Left colon (tissue), 2 donors: ENCODE measurements at places on chromosomes 16 and 17. TPM values are rescaled to one million over a fixed set of nuclear protein-coding genes. Genes with fewer than 3 reads are reported as not detected.

Gene TTLL6
- total RNA-seq, result 14.3 TPM

Gene CDRT15
- not detected for total RNA-seq

Gene WNT9B
- not detected for total RNA-seq

DNA sequence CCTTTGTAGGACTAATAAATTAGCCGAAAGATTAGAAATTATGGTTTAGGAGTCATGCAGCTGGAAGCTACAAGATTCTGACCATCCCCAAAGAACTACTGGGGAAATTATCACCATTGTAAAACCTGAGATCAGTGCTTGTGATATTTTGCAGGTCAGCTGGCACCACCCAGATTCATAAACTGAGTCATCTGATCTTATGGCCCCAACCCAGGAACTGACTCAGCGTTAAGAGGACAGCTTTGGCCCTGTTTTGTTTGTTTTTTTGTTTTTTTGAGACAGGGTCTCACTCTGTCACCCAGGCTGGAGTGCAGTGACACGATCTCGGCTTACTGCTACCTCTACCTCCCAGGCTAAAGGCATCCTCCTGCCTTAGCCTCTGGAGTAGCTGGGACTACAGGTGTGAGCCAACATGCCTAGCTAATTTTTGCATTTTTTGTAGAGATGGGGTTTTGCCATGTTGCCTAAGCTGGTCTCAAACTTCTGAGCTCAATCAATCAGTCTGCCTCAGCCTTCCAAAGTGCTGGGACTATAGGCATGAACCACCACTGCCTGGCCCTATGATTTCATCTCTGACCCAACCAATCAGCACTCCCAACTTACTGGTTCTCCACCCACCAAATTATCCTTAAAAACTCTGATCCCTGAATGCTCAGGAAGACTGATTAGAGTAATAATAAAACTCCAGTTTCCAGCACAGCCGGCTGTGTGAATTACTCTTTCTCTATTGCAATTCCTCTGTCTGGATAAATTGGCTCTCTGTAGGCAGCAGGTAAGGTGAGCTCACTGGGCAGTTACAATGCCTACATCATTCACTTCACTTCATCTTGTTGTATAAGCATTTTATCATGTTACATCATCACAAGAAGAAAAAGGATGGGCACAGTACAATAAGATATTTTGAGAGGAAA lies 79.4 kb upstream of the KSR1 start:
- no peak for DNase-seq

DNA sequence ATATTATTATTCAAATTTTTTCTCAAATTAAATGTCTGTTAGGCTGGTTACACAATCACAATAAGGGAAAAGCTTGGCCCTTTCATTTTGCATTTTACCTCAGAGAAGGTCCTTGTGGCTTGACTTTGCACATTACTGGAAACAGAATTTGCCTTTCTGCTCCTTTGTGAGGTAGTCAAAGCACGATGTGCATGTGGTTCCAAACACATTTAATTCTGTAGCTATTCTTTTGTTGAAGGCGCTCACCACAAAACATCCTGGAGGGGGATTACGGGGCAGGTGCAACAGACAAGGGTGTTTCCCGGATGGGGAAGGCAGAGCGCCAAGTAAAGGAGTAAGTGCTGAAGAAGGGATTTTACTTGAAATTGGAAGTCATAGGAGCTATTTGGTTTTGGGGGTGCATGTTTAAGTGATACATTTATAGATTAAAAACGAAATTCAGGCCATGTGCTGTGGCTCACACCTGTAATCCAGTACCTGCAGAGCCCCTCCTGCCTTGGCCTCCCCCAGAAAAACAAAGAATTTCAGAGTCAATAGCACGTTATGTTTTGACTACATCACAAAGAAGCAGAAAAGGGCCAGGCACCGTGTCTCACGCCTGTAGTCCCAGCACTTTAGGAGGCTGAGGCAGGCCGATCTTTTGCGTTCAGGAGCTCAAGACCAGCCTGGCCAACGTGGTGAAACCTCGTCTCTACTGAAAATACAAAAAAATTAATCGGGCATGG lies 31.2 kb upstream of the TENT4B start:
- DNase-seq, result no peak

- no peak for DNase-seq
These were observed 91.7 kb downstream of the CLEC16A start for GRCh38 chr16:11036040-11036439.

GRCh38 chr17:15039366-15039765 lies 225.8 kb downstream of the PMP22 start:
- no peak for DNase-seq

DNA sequence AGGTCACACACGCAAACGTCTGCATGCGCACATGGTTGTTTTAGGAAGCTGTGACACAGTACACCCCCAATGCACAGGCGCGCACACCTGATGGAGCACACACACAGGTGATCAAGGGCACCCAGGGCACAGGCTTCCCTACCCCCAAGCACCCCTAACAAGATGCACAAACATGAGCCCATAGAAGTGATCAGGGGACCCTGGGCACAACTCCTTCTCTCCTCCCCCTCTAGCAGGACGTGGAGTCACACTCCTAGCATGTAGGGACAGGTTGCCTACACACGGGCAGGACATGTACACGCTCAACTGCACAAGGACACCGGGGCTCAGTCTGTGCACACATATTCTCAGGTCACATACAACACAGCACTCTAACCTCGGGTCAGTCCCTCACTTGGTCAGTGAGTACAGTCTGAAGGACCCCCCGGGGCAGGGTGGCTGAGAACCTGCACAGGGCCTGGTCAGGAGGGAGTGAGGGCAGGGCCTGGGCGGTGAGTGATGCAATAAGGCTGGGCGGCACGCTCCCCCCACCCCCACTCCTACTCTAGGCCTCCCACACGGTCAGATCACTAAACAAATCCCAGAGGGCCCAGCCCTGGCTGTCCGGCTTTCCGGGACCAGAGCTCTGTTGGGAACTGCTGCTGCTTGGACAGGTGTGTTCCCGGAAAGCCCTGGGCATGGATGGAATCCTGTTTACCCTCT lies 751 bp upstream of the DOC2B start:
- DNase-seq, result no peak

GRCh38 chr17:58367461-58367860 lies 15.5 kb upstream of the SUPT4H1 start:
- no peak for DNase-seq

GRCh38 chr16:80569440-80570105 lies 28.8 kb downstream of the DYNLRB2 start:
- no peak for DNase-seq

DNA sequence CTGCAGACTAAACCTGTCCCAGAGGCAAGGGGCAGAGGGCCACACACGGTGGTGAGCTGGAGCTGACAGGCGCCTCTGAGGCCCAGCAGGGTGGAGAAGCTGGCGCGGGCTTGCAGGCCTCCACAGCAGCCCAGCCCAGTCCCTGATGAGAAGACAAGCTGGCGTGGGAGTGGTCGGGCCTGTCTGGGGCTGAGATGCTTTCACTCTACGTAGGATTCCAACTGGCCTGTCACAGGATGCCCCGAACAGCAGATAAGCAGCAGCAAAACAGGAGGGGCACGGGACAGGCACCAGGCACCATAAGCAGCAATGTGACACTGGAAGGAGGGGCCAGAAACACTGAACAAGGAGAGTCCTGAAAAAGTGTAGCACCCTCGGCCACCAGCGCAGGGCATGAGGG lies 40.1 kb downstream of the PEMT start:
- DNase-seq, result no peak
